NCI-H774 (cell line): ENCODE measurements at places on chromosomes 5 and 9.

DNA sequence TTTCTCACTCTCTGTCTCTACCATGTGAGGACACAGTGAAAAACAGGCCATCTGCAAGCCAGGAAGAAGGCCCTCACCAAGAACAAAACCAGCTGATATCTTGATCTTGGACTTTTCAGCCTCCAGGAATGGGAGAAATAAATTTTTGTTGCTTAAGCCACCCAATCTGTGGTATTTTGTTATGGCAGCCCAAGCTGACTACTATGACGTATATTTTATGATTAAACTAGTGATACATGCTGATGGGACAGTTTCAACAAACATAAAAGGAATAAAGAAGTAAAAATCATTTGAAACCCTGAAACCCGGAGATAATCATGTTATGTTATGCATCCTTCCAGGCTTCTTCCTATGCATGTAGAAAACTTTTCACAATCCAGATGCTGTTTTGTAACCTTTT lies 71.5 kb upstream of the ERBIN start:
- DNase-seq: no peak

DNA sequence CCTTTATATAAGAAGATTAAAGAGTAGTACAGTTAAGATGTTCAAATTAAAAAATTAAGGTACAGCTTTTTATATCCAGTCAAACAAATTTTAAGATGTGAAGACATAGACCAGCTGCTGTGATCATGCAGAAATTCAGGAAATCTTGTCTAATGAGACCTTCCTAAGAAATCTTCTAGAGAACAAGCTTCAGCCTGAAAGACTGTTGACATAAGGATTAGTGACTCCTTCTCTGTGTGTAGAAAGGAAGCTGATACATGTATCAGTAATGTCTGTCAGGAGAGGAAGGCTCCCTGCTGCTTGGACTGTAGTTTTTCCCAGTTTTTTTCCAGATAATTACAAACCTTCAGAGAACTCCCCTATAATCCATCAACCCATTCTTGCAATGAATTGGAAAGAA lies 75.8 kb upstream of the PCSK5 start:
- no peak for DNase-seq

DNA sequence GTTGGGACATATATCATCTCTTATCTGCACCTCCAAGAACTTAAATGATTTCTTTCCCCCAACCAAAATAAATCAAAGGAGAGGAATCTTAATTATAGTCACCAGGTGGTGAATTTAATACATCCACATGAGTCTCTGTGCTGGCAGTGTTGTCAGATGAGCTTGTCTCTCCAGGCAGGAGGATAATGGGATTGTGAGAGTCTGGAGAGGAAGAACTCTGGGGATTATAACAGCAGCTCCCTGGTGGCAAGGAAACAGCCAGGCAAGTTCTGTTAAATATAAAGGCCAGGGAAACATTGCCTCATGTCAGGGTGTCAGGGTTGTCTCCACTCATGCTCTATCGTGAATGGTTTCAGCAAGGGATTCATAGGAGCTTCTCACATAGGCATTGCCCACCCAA lies 80.8 kb downstream of the TLR4 start:
- DNase-seq: no peak

GRCh38 chr5:18551716-18552115 lies 917.5 kb downstream of the TAF11L14 start:
- no peak for DNase-seq

DNA sequence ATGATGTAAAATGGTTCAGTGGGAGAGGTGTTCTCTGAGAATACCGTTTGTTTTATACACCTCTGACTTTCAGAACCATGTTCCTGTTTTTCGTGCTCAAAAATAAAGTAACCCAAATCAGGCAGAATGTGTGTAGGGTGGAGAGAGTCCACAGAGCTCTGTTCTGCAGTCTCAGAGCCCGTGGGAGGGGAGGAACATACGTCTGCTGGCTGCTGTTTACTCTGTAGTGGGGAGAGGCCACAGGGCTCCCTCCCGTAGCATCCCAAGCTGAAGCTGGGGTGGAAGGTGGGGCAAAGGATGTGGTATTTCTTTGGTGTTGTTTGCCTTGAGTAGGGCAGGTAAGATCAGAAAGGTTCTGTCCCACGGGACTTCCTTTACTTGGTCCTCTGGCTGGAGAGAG lies 348.5 kb downstream of the DNAH5 start:
- DNase-seq: no peak

DNA sequence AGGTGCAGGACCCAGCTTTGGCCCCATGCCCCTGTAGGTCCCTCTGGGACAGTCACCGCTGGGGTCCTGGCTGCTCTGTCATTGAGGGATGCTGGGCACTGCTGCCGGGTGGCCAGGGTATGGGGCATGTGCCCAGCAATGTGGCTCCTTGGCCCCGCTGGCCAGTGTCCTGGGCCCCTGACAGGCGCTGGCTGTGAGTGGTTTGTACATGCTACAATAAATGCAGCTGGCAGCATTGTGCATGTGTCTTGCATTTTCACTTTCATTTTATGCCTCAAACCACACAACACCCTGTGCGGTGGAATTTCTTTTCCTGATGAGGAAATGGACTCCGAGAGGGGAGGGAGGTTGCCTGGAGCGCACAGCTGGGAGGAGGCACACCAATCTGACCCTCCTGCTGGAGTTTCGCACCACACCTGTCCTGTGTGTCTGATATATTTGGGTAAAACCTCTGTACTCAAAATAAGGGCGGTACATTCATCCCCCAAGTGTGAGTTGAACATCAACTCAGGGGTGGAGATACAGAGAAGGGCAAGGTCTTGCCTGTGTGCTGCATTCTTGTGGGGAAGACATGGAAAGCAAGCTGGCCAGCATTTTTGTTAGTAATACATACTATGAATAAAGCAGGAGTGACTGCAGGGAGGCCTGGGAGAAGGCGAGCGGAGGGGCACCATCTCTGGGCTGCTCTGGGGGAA lies 11.7 kb downstream of the TSPAN17 start:
- DNase-seq: no peak

- peak; percentile 21 for DNase-seq
These were observed 701.3 kb upstream of the ACO1 start for GRCh38 chr9:31683116-31683515.

DNA sequence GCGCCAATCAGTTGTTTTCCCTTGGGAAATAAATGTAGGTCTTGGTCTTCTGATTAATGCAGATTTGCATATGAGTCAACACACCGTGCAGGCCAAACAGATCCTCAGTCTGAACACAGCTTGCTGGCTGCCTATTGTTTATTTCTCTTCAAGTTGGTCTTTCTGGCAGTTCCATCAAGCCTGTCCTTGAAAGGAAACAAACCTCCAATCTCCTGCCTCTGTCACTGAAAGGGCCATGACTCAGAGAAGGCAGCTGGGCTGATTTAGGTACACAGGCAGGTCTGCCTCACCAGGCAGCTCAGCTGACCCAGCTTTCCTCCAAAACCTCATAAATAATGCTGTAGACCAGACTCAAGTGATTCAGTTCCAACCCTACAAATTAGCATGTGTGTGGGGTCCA lies 175.9 kb downstream of the MAN2A1 start:
- DNase-seq: peak; percentile 75

GRCh38 chr9:135129137-135129695 lies 41.7 kb downstream of the OLFM1 start:
- DNase-seq: no peak

GRCh38 chr5:159571501-159572244 lies 241.4 kb upstream of the IL12B start:
- peak; percentile 74 for DNase-seq

DNA sequence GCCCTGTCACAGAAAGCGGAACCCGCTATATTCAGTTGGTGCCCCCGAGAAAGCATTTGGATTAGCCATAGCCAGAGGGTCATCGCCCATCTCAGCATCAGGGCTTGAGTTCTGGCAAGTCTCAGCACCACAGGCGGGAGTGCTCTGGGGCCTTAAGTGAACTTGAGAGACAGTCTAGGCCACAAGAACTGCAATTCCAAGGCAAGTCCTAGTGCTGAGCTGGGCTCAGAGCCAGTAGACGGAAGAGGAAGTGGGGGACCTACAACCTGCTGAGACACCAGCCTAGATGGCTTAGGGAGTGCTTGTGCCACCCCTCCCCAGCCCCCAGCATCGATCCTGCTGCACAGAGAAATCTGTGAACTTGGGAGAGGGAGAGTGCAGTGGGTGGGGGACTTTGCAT lies 594.9 kb downstream of the CCDC171 start:
- no peak for DNase-seq

DNA sequence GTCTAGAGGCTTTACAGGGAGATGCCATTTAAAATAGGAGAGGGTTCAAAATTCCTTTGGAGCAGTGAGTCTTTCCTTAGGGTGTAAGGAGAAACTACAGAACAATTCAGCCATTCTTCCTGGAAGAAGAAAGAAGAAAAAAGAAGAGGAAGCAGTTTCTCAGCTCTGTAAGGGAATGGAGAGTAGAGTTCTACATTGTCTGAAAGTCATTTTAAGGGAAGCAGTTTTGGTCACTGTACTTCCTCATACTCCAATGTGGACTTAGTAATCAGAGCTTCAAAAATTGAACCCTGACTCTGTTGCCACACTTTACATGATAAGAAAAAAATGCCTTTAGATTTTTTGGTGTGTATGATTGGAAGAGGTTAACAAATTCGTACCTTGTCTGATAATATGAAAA lies 122.4 kb downstream of the LRRC70 start:
- no peak for DNase-seq
